ENCODE measurements at places on chromosomes 3 and 15. TPM values are rescaled to one million over a fixed set of nuclear protein-coding genes. Genes with fewer than 3 reads are reported as not detected.

The SEC61A1 gene
- 469 TPM for total RNA-seq

The CTXND1 gene
- not detected for total RNA-seq

The PLSCR2 gene
- not detected for total RNA-seq

- peak; percentile 12 for DNase-seq
These were observed 74.4 kb downstream of the MOBP start for GRCh38 chr3:39541917-39542329.

GRCh38 chr3:172562871-172563865 lies 39.9 kb upstream of the TNFSF10 start:
- DNase-seq, result peak; percentile 91

GRCh38 chr15:93210995-93211394 lies 122.0 kb upstream of the RGMA start:
- DNase-seq, result peak; percentile 49

DNA sequence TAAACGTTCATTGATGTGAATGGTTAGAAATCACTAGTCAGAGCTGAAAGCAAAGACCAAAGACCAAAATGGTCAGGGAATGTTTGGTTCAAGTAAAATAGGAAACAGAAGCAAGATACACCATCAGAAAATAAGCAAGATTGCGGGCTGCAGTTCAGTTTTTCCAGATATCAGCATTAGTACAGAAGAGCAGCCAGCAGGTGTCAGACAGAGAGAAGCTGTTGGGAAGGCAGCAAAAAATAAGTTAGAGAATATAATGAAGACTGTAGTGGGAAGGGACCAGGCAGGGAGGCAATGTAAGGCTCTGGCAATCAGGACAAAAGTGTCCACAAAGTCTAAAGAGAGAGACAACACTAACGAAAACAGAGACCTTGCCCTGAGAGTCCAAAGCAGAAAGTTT lies 639.4 kb upstream of the NAALADL2 start:
- no peak for DNase-seq

Measured in M059J (cell line).